ENCODE measurements at places on chromosomes 2 and 18.

GRCh38 chr2:19321946-19322345 lies 36.5 kb downstream of the OSR1 start:
- DNase-seq: no peak

DNA sequence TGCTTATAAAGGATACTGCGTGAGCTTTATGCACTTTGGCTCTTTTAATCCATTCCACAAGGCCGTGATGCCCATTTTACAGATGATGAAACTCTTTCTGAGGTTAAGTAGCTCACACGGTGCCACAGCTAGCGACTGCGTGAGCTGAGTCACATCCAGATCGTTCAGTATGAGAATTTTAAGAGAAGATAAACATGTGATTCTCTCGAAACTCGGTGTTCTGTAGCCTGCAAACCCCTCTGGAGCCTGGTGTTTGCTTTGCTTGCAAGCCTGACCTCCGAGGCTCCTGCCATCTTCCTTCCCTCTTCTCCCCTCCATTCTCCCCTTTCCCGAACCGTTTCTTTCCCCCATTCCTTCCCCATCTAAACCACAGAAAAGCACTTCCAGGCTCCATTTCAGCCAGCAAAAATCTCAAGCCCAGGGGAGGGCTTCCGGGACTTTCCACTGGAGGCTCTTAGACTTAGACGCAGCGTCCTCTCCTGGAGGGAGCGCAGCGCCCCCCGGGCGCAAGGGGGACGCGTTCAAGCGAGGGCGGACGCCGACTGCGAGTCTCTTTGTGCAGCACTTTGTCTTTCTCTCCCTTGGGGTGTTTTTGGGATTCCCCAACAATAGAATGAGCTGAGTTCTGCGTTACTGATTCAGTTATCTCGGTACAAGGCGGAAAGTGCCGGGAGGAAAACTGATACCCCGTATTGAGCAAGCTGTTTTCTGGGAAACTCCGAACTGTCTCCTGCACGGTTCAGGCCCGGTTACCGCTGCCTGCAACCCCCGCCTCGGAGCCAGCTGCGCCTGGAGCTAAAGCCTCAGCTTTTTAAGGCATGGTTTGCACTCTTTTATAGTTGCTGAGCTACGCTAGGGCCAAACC lies 38.0 kb downstream of the CYP1B1 start:
- DNase-seq: peak; percentile 70

DNA sequence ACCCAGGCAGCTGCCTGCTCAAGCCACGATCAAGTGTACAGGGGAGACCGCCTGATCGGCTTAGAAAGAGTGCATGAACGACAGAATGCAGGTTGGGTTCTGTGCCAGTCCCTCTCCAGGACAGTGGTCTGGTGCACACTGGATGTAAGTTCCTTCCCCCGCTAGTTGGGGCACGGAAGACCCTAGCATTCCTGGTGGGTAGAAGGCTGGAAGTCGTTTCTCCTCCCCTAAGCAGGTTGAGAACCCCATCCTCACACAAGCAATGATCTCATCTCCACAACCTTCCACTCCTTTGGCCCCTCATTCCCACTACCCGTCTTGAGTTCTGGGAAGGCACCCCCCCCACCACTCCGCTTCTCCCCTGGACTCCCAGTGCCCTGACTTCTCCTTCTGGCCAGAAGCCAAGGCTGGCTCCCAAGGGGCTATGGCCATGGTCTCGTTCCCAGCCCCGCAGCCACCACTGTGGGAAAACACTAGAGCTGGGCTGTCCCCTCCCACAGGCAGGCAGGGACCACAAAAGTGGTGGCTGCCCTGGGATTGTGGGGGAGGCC lies 1.4 kb upstream of the ANKRD39 start:
- no peak for DNase-seq

DNA sequence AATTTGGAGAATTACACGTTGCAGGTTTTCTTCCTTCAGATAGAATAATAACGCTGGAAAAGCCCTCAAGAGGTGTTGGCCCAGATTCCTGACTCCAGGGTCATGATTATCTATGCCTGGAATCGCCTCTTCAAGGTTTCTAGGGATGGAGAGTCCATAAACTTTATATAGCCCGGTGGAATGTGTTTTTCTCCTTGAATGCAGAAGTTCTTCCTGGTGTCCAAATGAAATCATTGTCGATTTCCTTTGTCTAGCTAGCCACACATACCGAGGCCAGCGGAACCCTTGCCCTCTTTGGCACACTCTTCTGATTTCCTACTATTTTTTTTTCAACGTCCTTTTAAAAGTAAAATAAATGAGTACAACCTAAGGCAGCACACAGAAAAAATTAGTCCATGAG lies 117.8 kb downstream of the PID1 start:
- no peak for DNase-seq
